ENCODE measurements at places on chromosomes 5 and 9.

- DNase-seq: no peak
Measured at GRCh38 chr9:31347082-31347617, 1037.3 kb upstream of the ACO1 start.

DNA sequence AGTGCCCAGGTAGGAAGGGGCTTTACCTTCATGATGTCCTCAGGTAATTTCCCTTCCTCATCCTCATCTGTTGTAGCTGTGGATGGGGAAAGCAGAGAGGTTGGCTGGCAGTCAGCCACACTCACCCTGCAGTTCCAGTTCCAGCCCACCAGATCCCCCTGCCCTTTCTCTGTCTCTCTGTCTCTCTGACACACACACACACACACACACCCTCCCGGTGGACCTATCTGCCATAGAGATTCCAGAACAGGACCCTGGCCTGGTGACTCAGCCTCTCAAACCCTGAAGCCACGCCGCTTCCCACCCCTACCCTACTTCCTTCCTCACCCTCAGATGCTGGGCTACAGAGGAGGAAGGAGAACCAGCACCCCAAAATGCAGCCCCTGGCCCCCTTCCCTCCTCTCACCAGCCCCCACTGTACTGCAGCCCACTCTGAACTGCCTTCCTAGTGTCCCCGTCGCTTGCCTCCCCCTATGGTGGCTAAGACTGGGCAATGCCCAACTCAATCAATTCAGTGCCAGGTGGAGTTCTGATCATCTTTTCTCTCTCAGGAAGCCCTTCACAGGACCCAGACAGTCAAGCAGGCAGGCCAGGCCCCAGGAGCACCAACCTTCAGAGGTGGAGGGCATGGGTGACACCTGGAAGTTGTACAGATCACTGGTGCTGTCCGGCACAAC, 4.8 kb downstream of the IRF1 start:
- no peak for DNase-seq

DNA sequence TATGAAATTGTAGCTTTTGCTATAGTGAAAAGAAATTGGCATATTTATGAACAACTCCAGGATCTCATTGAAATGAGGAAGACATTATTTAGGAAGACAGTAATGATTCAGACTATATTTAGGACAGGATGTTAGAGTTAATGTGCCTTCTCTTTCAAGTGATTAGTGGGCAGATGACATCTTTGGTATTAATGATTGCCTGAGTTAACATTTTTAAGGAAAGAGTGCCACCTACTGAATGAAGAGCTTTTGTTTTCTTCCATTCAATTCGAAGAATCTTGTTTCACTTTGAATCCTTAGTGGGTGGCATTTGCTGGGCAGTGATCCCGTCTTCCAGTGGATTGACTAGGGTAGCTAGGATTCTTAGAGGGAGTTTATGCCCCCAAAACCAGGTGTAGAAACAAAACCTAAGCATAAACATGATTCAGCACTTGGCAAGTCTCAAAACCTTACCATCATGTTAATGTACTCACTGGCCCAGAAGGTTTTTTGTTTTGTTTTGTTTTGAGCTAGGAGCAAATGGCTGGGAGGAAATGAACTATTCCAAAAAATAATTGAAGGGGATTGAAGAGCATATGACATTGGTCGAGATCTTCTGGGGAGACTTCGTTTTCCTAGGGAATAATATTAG, 23.2 kb downstream of the MAP3K1 start:
- DNase-seq: no peak

DNA sequence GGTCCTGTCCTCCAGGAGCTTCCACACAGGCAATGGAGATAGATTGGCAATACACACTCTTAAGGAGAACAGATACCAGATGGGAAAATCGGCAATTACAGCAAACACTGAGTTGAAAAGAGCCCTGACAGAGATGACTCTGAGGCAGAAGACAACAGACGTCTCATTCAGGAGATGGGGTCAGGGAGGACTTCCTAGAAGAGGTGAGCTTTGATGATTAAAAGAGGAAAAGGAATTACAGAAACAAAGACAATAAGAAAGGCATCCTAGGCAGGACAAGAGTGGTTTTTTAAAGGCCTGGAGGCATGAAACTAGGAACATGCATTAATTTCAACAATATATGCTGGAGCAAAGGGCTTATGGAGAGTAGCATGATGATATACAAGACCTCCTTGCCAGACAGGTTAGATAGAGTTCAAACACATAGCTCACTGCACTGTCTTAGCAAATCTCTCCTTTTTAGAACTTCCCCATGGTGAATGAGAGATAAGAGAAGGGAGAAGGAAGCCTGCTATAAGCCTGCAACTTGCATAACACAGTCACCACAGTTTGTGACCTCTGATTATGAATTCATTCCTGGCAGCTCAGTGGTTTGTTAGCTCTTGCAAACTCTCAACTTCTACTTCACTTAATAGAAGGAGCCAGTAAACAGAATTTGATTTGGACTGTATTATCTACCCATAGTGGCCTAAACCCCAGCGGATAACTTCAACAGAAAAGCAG, 48.5 kb downstream of the SIL1 start:
- DNase-seq: no peak

DNA sequence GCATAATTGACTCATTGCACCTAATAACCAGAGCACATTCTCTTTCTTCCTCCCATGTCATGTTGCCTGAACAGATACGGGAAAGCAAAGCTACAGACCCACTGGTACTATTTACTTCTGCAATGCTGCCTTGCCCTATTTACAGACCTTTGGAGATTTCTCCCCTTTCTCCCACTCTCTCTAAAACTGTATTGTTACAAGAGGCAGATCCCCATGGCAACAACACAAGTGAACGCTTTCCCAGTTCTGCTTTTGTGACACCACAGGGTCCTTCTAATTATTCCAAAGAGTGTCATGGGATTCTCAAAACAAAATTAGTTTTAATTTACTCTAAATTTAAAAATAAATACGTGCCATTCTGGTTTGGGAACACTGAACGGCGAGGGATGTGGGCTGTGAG, 104.7 kb downstream of the KCTD16 start:
- no peak for DNase-seq

GRCh38 chr5:39213447-39214207, 5.7 kb downstream of the FYB1 start:
- DNase-seq: no peak

DNA sequence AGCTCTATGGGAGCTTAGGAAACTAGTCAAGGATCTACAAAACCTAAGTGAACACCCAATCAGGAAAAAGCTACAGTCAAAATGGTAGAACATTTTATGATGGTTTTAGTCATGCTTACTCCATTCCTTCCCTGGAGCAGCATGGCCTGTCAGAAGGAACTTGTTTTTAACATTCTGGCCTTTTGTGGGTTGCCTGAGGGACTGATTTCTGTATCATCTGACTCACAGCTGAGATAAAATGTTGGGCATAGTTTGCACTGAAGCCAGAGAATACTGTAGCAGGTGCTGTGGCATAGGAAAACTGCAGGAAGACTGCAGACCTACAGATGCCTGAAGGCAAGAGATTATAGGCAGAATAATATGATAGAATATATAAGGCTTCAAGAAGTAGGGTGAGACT, 719.6 kb upstream of the GRAMD2B start:
- no peak for DNase-seq

DNA sequence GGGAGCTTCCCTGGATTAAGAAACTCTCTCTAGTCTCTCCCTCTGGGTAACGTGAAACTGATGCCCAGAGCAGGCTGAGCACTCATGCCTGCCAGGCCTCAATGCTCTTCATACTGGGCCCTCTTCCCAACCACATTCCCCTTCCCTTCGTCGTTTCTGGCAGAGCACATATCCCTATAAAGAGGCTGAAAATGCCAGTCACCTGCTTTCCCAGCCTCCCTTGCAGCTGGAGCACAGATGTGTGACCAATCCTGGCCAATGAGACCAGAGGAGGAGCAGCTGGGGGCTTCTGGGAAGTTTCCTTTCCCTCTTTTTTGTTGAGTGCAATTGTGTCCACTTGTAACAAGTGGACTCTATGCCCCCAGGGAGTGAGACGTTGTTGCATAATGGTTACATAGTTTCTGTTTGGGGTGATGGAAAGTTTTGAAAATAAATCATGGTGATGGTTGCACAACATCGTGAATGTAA, 30.2 kb upstream of the SMIM23 start:
- DNase-seq: no peak

GRCh38 chr5:179267671-179268083, 77.6 kb downstream of the ADAMTS2 start:
- no peak for DNase-seq

DNA sequence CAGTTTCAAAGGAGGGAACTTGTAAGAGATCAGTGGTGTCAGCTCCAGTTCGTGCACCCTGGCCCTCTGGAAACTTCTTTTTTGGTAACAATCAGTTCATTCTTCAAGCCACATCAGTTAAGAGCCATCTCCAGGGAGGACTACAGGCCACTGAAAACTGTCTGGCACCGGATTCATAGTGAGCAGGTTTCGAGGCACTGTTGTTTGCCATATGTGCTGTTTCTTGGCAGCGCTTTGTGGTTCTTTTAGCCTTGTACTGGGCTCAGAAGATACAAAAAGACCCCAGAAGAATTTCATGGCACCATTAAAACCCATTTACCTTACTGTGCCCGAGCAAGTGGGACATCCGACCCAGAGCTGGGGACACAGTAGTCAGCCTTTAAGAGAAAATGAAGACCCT, 68.5 kb downstream of the OTULIN start:
- DNase-seq: no peak

- peak; percentile 72 for DNase-seq
Measured at GRCh38 chr5:90558344-90559192, at the start of gene ADGRV1. ADGRV1 (plus strand) TSS chr5:90558797; CDS start chr5:90558896, 99 bp downstream.

DNA sequence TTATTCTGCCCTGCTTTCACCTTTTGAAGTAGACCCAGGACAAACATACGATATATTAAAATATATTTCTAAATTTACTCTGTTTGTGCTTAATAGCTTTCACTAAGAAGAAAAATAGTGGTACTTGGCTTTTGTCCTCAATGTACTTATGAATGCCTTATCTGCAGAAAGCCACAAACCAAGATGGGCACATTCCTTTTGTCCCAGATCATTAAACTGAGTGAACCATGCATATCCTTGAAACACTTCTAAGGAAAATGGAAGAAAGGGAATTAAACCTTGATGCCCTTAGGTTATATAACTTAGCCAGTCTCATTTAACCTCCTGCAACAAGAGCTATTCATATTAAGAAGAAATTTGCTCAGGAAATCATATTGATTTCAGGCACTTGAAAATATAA, 553.8 kb upstream of the CDH9 start:
- no peak for DNase-seq

DNA sequence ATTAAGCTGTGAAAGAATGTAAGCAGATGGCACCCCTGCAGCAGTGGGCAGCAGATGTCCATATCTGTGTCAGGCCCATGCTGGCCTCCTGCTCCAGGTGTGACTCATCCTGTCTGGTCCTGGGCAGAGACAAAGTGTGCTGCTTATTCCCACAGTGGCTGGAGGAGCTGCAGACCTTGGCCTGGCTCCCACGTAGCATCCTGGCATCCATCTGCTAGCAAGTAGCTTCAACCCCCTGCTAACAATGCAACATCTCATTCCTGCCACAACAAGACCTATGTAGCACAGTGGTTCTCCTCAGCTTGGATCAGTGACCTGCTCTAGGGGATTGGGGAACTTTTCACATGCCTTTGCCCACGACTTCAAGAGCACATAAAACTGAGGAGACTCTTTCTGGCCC, 126.4 kb upstream of the SLC12A2 start:
- DNase-seq: no peak

DNA sequence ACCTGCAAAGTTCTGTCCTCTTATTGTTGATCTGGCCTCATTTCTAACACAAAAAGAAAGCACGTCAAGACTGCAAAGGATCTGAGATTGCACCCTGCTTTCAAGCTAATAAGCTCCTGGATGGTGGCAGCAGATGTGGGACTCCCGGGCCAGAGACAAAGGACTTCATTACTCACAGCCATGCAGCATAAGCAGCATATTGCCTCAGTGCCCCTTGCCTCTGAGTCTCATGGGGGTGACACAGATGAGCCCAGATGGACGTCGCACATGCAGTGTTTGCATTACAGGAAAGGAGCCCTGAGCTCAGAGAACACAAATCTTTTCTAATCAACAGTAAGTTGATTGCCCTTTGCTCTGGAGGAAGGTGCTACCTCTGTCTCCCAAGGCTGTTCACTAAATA, 105.0 kb downstream of the SLC28A3 start:
- DNase-seq: no peak

DNA sequence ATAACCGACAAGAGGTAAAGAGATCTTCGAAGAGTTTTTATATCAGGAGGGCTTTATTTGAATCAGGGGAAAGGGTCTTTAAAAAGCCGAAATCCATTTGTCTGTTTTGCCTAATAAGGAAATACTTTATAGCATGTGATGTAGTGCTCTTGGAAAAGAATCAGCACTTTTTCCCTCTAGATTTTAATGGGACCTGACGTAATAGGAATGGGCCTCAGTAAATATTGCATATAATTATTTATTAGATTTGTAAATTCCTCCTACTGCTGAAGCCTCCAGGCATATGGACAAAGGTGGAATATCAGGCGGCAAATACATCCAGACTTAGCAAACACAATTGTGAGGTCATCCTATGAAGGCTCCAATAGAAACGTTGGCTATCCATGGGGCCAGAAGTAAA, 50.9 kb downstream of the ACTBL2 start:
- no peak for DNase-seq

DNA sequence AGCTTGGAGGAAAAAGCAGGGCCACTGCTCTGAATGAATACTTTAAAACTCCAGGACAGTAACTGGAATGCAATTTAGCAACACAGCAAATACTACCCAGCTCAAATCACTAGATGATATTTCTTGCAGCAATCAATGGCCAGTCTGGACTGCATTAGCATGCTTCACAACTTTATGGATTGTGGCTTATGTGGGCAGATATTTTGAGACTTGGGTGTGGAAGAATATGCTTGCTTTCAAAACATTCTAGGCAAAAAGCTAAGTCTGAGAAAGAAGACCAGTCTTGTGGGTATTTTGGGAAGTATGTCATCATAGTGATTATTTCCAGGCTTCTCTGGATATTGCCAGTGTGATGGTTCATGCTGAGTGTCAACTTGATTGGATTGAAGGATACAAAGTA, 3.1 kb downstream of the RANBP3L start:
- DNase-seq: no peak

- no peak for DNase-seq
Measured at GRCh38 chr5:59460368-59461153, 433.0 kb downstream of the PDE4D start.

DNA sequence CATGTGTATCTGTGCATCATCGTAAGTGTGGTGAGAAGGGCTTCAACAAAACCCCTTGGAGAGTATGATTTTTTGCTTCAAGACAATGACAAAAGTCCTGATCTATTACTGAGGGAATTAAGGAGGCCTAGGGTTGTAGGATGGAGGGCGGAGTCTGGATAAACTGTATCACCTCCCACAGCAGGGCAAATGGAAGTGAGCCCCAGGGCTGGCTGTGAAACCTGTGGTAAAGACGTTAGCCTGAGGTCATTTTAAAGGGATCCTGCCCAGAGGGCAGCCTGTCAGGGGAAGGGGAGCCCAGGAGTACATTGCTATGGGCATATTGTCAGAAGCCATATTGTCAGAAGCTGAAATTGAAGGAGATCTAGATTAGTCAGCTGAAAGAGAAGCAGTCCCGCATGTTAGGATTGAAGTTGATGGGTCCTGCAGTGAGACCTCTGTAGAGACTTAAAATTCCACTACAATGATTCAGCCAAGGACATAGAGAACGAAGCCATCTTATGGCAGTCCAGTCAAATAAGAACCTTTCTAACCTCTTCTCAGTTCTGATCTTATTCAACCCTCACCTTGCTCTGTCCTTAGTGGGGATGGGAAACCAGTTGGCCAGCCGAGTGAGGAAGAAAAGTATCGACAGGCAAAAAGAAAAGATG, 26.9 kb downstream of the ADGRV1 start:
- DNase-seq: no peak
